ENCODE measurements at places on chromosomes 11 and 22.

- no peak for DNase-seq
Measured at GRCh38 chr11:117045956-117046355, 52.3 kb downstream of the SIK3 start.

- DNase-seq: no peak
Measured at GRCh38 chr11:35812828-35813227, 131.0 kb upstream of the LDLRAD3 start.

DNA sequence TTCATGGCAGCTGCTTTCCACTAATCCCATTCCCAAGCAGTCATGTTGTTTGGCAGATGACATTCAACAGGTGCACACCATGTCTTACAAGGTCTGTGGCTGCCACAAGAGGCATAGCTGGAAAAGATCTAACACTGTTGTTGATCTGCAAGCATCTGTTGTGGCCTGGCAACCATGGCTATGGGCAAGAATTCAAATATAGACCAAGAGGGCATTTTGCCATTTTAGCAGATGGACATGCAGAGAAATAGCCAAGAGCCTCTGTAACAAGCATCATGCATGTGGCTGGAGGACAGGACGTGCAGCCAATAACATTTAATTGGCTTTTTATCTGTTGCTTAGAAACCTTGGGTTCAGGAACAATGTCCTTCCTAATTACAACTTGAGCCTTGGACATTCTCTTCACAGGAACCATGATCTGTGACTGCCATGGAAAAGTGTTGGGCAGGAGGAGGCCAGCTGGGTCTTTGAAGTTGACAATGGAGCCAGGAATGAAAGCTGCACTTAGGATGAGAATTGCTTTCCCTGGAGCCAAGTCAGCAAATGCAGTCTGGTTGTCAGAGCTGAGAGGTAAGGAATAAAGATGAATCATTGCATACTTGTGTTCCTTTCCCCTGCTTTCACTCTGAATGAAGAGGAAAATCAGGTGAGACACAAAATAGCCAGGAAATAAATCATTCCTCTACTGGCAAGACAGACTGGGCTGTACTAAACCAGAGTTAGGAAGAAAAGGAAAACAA lies 113.6 kb upstream of the ANO5 start:
- no peak for DNase-seq

DNA sequence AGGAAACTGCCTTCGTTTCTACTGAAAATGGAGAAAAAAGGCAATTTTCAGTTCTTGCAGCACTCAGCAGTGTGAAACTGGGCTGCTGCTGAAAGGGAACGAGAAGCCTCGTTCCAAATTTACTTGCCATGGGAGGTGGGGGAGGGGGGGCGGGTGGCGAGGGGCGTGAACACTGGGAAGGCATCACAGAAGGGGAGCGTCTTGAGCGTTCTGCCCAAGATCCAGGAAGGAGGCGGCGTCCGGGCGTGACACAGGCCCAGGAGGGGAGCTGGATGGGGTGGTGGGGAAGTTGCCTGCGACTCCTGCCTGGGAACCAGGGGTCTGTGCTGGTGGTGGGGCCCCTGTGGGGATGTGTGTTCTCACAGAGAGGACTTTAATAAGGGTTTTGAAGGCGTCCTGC lies 213.5 kb downstream of the CTTN start:
- DNase-seq: no peak

- no peak for DNase-seq
Measured at GRCh38 chr22:23035557-23036277, 34.6 kb upstream of the GNAZ start.

DNA sequence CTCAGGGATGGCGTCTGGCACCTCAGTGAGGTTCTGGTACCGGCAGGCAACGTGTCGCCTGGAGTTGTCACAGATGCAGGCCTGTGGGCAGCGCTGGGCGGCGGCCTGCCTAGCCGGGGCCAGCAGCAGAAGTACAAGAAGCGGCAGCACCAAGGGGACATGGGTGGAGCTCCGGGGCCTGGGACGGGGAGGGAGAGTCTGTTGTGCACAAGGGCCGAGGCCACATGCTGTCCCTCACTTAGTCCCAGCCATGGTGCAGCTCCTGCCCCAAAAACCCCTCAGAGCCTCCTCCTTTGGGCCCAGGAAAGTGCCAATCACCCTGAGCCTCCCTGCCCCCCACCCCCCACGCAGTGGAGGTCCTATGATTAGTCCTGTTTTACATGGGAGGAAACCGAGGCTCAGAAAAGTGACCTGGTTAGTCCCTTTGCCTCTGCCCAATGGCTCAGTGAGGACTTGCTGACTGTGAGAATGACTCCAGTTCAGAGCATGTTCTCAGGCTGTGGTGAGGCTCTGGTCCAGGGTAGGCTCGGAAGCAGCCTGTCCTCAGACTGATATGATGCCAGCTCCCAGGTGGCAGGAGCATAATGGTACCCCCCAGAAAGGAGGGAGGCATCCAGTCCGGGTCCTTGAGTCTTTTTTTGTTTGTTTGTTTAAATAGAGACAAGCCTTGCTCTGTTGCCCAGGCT lies 1.1 kb downstream of the CHADL start:
- DNase-seq: no peak

DNA sequence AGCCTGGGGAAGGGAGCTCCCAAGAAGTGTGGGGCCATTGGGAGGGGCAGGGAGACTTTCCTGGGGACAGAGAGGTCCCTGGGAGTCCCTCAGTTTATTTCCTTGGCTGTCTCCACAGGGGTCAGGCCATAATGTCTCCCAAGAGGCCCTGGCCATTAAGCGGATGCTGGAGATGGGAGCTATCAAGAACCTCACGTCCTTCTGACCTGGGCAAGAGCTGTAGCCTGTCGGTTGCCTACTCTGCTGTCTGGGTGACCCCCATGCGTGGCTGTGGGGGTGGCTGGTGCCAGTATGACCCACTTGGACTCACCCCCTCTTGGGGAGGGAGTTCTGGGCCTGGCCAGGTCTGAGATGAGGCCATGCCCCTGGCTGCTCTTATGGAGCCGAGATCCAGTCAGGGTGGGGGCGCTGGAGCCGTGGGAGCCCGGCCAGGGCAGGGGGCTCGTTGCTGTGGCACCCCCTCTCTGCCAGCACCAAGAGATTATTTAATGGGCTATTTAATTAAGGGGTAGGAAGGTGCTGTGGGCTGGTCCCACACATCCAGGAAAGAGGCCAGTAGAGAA lies 58.4 kb downstream of the ST3GAL4 start:
- no peak for DNase-seq

DNA sequence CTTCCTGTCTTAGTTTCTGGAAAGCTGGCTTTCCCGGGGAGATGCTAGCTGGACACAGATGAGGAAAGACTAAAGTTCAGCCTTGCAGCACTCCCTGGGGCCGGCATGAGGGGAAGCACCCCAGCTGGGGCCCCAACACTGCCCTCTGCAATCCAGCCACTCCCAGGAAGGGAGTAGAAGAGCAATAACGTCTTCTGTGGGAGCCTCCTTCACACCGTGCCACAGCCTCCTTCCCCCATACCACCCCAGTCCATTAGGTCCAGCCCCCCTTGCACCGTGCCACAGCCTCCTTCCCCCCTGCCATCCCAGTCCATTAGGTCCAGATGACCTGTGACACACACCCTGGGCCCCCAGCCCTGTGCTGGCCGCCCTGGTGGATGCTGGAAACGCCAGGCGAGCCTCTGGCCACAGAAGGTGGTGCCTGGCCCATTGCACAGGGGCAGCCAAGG lies 44.1 kb upstream of the PRDM11 start:
- no peak for DNase-seq

DNA sequence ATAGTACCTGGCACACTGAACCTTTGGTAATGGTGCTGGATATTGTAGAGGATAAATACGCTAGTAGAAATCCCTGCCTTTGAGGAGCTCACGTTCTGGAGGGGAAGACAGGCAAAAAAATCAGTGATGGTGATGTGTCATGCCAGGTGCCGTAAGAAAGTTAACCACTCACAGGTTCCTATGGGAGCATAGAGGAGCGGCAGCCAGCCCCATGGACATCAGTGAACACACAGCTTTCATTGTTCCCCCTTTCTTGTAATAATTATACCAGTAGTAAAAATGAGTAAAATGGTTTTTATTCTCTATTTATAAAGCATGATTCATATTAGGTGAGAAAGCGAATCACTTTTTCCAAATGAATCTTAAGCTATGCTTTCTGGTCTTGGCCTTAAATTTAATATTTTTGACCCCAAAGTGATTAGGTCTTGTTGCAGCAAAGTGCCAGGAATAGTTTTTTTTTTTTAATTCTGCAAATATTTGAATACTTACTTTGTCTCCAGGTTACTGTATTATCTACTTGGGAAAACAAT lies 57.9 kb downstream of the UVRAG start:
- DNase-seq: no peak

All from ELF-1 (cell line).